ENCODE measurements at places on chromosomes 1 and 21.

GRCh38 chr1:19154876-19155275 lies 55.2 kb downstream of the UBR4 start:
- DNase-seq = no peak

- no peak for DNase-seq
These were observed 155.9 kb downstream of the PEX14 start for GRCh38 chr1:10630661-10631120.

DNA sequence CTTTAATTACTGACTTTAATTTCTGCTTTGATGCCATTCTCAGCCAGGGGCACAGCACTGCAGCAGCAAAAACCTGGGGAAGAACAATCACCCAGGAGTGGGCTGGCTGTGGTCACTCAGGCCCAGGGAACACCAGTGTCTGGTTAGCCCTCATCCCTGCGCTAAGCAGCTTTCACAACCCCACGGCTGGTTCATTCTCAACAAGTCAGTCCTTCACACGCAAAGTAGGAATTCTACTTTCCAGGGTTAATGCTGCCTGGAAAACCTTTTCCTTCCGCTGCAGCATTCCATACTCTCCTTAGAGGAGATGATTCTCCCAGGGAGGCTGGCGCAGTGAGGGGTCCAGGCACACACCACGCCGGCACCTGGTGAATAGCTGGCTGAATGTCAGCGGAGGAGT lies 24.3 kb upstream of the KCNE1 start:
- no peak for DNase-seq

- no peak for DNase-seq
These were observed 26.2 kb upstream of the ZC3H12A start for GRCh38 chr1:37448185-37448584.

GRCh38 chr1:153698020-153698922 lies 19.8 kb downstream of the NPR1 start:
- no peak for DNase-seq

DNA sequence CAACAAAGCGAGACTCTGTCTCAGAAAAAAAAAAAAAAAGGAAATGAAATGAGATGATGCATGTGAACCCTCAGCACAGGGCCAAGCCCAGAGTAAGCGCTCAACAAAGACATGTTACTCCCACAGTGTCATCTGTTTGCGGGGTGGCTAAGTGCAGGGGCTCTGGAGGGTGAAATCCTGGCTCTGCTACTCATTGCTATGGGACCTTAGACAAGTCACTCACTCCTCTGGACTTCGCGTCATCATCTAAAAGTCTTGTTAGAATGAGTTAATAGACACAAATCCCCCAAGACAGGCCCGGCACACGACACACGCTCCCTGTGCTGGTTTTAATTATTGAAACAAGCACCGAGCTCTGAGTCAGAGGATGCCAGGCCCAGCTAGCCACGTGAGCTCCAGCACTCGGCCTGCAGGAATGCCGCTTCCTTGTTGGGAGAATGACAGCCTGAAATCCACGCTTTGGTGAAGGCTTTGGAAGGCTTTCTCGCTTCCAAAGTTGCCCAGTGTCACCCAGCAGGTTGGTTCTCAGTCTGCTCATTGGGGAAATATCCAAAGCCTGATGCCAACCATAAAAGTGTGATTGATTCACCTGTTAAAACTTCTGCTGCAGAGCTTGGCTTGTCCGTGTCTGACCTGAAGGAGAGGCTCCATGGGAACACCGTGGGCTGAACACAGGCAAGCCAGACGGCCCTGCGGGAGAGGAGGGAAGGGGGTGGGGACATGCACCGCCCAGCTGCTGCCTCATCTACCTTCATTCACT lies 36.7 kb upstream of the TARDBP start:
- no peak for DNase-seq

DNA sequence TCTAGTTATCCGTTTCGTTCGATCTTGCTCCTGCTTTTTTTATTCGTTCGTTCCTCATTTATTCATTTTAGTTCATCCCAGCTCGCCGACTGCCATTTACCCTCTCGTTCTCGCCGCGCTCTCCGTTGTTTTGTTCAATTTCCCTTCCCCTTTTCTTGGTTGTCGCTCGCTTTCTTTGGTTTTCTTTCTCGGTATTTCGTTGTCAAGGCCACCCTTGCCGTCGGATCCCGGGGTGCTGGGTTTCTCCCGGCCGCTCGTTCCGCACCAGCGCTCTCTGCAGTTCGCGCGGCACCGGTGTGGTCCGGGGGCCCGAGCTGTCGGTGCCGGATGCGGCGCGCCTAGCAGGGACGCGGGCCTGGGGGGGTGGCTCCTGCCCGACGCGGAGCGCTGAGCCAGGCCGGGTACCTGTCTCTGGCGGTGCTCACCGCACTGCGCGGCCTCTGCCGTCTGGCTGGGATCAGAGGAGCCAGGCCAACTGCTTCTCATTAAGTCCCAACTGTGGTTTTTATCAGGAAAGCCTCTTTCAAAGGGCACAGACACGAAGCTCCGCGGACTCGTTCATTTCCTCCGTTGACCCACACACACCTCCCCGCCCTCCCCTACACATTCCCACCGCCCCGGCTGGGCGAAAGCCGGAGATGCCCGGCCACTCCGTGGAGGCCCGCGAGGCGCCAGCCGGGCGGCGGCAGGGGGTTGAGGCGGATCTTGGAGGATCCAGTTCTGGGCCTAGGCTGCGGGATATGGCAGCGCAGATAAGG lies 1.6 kb downstream of the ALX3 start:
- no peak for DNase-seq

DNA sequence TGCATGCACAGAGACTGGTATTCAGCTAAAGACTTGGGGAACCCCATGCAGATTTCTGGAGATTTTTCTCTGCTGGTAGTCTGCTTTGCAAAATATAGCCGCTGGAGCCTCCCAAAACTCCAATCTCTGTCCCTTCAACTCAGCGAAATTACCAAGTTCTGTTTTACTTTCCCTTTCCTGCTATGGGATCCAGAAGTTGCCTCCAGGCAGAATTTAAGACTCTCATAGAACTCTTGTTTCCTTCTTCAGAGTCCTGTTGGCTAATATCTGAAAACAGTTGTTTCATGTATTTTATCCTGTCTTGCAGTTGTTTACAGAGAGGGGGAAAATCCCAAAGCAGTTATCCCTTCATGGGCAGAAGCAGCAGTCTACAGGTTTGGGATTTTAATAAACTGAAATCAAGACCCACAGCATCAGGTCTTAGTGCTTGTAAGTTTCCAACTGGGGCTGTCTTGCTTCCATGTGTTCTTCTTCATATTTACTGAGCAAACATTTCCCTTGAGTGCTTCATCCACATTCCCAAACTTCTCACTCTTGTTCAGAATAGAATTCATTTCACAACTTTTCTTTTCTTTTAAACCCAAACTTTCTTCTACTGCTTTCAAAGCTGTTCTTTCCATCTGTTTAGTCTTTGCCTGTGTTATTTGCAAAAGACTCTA lies 221.3 kb upstream of the DMRTA2 start:
- DNase-seq = no peak

- DNase-seq = no peak
These were observed 2.7 kb upstream of the DCAF6 start for GRCh38 chr1:167933788-167934187.

GRCh38 chr1:6475381-6476133 lies 9.6 kb upstream of the TNFRSF25 start:
- DNase-seq = peak; percentile 68

GRCh38 chr1:233655301-233655740 lies 41.4 kb downstream of the KCNK1 start:
- DNase-seq = no peak

- DNase-seq = no peak
These were observed 17.9 kb downstream of the PTPRF start for GRCh38 chr1:43548285-43549271.

GRCh38 chr1:110746644-110747259 lies 72.0 kb upstream of the KCNA3 start:
- peak; percentile 20 for DNase-seq

- DNase-seq = no peak
These were observed 643 bp upstream of the MOV10 start for GRCh38 chr1:112673592-112674439.

DNA sequence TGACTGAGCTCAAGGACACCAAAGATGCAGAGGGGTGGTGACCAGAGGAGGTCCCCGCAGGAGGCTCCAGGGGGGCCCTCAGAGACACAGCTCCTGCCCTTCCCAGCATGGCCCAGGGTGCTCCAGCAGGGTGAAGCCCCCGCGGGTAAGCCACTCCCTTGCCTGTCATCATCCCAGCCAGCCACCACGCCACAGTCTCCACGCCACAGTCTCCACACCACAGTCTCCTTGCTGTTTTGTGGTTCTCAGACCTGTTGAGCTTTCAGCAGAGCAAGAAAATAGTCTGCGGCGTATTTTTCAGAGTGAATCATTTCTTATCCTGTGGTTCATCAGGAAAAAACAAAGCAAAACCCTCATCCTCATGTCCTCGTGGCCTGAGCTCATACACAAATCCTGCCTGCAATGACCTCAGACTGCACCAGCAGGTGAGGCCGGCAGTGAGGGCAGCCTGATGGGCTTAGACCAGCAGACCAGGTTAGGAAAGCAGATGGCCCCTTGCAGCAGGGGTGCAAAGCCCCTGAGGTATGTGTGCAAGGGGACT lies 25.7 kb upstream of the ABCG1 start:
- DNase-seq = peak; percentile 55

DNA sequence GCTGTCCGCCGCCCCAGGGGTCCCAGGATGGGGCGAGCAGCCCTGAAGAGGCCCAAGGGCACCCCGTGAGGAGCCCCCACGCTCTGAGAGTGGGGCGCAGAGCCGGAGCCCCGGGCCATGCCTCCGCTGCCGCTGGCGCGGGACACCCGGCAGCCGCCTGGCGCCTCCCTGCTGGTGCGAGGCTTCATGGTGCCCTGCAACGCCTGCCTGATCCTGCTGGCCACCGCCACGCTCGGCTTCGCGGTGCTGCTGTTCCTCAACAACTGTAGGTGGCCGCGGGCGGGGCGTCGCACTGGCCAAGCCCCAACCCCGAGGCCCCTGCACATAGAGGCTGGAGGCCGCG lies 14.5 kb downstream of the AGRN start:
- DNase-seq = no peak
